Stimulated activated CD4-positive, alpha-beta T cell treated with anti-CD3 and anti-CD28 coated beads, Interleukin-1b, Interleukin-23, amount 100 ng/mL, for 48 hours (primary cell): ENCODE measurements at places on chromosomes 13 and 19.

DNA sequence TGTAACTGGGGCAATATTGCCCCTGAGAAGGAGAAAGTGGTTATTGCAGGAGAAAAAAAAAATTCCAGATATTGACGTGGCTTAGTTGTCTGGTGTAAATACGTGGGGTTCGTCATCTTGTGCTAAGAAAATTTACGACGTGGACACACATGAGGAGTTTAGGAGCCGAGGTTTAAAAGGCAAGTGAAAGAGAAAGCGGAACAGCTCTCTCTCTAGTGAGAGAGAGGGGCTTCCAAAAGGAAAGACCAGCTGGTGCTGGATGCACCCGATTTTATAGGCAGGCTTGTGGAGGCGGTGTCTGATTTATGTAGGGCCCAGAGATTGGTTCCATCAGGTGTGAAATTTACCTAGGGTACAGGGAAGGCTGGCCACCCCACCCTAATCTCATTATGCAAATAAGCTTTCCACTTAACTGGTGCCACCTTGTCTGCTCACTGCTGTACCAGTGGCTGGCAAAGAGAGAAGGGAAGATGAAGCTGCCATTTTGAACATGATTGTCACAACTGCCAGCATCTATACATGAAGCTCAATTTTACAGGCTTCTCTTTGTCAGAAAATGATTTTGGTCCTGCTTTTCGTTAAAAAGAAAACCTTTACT is 845.1 kb downstream of the DACH1 start:
- DNase-seq: no peak

- DNase-seq: no peak
Measured at GRCh38 chr13:102702965-102703725, 8.3 kb upstream of the METTL21C start.

- no peak for DNase-seq
Measured at GRCh38 chr13:43267916-43268315, 244.5 kb downstream of the DNAJC15 start.

DNA sequence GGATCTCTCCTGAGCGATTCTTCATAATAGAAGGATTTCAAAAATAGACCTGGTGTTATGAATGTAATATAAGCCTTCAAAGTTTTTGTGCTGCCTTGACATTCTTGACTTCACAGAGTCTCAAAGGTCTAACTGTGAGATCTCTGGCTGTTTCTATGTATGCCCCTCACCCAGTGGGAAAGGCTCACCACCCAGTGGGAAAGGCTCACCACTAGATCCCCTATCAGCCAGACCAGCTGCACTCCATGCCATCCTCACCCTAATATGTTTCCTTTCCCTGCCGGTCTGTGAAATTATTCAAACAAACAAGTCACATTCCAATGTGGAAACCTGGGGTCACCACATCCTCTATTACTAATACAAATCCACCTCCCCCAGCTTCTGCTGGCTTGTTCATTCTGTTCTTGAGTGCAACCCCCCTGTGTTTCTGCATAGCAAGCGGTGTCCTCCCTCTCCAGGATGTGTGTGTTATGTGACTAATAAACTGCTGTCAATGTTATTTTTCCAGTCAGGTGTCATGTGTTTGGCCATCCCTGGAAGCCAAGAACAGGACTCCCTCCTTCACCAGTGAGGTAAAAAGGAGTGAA is 13.8 kb upstream of the SLITRK1 start:
- no peak for DNase-seq
